ENCODE measurements at places on chromosomes 5 and 9.

GRCh38 chr5:17327048-17327625, 109.7 kb downstream of the BASP1 start:
- DNase-seq, result no peak

DNA sequence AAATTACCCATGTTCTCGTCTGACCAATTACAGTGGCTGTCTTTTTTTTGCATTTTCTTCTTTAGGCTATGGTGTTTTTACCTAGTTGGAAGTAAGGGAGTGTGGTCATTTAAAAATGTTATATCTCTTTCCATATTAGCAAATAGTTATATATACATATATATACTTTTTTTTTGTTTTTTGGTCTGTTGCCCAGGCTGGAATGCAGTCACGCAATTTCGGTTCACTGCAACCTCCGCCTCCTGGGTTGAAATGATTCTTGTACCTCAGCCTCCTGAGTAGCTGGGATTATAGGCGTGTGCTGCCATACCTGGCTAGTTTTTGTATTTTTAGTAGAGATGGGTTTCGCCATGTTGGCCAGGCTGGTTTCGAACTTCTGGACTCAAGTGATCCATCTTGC, 12.3 kb downstream of the MARCHF6 start:
- DNase-seq, result no peak

DNA sequence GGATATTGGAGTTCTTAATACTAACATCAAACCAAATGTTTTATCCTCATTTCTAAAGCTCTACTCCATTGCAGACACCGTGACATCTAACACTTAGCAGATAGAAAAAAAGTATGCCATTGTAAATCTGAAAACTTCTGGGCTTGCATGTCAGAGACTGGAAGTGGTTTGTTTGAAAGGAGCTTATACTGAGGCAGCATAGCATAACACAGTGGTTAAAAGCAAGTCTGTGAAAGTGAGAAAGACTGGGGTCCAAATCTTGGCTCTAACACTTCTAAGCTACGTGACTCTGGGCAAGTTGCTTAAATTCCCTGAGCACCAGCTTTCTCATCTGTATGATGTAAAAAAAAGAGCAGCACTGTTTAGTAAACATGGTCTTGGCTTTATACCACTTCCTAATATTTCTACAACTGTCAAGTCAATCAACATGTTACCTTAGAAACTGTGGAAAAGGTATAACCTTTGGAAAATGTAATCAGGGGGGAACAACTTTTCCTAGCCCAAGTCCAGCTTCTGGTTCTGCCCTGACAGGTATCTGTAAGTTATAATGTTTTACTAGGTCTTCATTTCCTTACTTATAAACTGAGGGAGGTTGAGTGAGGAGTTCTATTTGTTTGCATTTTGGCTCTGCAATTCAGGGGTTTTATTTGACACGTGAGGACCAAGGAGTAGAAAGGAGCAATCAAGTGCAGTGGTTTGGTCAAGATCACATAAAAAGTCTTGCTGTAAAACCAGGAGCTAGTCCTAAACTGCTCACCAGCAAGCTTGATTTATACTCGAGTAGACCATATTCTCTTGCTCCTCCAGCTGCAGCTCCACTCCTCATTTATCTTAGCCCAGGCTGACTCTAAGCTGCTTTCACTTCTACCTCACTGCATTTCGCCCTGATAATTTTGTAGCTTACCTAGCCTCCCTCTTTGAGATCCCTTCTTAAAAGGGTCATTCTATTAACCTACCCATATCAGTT, 541.0 kb downstream of the RAB3C start:
- DNase-seq, result no peak

DNA sequence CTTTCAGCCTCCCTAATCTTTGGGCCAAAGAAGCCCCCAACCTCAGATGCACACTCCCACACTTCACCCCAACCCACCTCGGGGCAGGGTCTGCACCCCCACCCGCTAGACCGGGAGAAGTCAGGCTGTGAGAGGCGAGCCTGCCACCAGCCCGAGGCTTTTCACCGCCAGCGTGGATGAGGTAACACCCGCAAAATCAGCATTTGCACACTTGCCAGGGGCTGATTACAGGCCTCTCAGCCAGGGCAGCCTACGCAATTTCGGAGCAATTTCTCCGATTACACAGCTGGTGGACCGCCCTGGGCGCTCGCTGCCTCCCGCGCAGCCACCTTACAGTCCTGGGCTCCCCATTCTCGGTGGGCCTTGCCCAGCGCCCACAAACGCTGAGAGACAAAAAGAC, 68.5 kb downstream of the FOXD1 start:
- no peak for DNase-seq

DNA sequence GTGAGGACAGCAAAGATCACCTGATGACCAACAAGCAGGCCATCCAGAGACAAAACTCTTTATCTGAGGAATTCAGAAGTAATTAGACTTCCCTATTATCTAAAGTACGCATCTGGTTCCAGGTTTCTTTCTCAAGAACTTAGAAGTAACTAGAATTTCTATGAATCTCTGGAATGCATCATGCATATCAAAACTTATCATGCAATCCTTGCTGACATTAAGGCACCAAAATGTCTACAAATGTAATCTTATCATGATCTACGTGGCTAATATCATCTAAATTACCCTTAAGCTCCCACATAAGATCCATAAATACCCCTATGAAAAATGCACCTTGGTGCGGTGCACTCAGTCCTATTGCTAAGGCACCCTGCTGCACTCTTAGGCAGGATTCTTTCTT, 488.1 kb upstream of the TLE4 start:
- no peak for DNase-seq

DNA sequence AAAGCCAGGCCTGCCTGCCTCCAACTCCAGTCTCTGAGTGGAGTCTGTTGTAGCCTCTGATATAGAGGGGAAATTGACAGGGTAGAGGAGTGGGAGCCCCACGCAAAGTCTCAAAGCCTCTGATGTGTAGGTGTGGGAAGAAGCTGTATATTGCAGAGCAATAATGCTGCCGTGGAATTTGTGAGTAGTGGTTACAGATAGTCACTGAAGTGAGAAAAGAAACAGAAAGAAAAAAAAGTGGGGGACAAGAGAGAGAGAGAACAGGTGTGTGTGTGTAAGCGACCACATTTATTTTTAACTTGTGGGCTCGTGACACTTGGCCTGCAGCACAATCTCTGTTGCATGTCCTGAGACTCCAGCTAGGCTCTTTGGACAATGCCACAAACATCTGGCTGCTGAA, 227.8 kb downstream of the NSG2 start:
- no peak for DNase-seq

DNA sequence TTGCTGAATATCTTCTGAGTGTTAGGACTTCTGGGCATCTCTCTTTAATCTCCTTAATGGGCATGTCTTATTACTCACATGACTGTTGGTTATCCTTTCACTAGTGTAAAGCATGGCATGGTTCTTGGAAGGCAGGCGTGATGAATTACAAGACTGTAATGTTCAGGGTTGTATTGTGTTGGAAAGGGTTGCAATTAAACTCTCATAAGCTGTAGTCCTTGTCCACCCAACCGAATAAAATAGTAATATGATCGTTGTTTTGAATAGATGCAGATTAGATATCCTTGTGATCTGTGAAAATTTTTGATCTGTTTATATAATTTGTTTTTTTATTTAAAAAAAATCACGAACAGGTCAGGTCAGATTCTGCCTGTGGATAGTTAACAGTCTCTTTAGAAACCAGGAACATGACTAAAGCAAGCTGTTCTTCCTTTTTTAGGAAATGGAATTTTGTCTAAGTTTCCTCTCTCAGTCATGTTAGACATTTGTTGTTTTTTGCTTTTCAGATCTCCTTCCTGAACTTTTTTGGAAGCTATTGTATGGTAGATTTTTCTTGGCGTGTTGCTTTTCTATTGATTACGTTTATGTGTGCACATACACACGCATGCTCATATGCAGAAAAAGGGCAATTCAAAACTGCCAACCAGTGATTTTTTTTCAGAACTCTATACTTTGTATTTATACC, 121.8 kb downstream of the ARHGEF28 start:
- DNase-seq, result no peak

- DNase-seq, result no peak
Measured at GRCh38 chr5:143812085-143812705, at the start of gene HMHB1. Gene HMHB1 (plus strand): TSS chr5:143812161.

DNA sequence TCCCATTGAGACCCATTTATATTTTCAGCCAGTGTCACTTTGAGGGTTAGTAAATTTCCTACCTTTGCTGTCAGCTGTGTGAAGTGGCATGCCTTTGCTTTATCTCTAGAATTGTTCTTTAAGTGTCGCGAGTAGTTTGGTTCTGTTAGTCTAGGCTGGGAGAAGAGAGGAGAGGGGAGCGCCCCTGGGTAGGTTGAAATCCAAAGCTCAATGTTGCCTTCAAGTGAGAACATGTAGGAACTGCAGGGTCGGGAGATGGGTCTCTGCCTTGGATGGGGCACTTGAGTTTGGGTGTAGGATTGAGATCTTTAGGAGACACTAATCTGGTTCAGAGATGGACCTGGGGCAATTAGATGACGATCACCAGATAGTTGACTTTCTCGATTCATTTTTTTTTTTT, 46.3 kb downstream of the STC2 start:
- DNase-seq, result no peak

DNA sequence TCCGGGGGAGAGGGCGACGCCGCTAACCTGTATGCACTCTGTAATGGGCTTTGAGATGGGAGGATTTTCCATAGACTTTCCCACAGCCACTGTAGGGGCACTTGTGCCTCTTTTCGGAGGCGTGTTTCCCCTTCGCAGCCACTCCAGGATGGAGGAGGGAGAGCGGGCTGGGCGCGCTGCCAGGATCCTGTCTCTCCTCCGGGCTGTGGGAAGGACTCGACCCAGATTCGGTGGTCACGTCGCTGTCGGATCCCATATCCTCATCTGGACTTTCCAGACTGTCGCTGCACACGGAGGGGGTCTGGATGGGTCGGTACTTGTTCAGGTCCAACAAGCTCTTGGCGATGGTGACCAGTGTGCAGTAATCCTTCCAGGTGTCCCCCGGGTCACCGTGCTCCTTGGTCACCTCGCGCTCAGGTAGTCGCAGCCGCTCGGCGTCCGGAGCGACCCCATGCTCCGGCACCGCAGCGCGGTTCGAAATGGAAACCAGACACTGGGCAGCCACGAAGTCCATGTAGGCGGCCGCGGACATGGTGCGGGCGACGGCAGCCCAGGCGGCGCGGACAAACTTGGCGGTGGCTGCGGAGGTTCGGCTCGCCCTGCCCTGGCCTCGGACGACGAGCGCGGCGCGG, 1.5 kb downstream of the KLF9 start:
- DNase-seq, result no peak

GRCh38 chr9:82720515-82720914, 342.4 kb downstream of the RASEF start:
- no peak for DNase-seq

- DNase-seq, result no peak
Measured at GRCh38 chr9:15975101-15975778, 422.4 kb downstream of the CCDC171 start.

DNA sequence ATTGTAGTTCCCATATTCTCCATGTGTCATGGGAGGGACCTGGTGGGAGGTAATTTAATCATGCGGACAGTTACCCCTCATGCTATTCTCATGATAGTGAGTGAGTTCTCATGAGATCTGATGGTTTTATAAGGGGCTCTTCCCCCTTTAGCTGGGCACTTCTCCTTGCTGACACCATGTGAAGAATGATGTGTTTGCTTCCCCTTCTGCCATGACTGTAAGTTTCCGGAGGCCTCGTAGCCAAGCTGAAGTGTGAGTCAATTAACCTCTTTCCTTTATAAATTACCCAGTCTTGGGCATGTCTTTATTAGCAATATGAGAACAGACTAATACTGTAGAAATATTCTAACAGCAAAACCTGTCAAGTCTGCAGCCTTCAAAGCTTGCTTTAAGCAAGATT, 293.2 kb downstream of the CTNND2 start:
- no peak for DNase-seq

DNA sequence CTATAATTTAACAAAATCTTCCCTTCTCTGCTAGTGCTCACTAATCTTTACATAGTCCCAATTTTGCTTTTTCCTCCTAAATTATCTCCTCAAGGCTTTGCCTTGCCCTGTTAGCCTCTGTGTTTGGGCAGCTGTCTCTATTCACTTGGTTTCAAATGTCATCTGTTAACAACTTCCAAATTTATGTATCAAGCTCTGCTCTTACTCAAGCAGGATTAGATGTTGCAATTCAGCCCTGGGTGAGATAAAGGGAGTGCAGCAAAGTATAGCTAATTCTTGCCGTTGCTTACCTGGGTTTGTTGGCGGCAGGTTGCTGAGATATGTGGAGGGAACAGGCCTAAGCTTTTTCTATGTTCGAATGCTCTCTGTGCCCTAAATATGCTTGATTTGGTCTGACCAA, 483.8 kb downstream of the DMAC1 start:
- no peak for DNase-seq

DNA sequence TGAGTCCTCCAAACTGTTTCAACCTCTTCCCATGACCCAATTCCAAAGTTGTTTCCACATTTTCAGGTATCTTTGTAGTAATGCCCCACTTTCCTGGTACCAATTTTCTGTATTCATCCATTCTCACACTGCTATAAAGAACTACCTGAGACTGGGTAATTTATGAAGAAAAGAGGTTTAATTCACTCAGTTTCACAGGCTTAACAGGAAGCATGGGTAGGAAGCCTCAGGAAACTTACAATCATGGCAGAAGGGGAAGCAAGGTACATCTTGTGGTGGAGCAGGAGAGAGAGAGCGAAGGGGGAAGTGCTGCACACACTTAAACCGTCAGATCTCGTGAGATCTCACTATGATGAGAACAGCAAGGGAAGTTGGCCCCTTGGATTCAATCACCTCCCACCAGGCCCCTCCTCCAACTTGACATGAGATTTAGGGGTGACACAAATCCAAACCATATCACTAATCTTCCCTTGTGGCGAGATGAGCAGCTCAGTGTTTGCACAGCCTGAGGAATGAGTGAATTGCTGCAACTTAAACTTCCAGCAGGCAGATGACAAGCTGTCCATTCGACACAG, 42.9 kb downstream of the TRIP13 start:
- DNase-seq, result no peak

- no peak for DNase-seq
Measured at GRCh38 chr9:112550531-112550930, 63.9 kb downstream of the KIAA1958 start.

- no peak for DNase-seq
Measured at GRCh38 chr5:96317945-96318344, 115.1 kb downstream of the PCSK1 start.

- DNase-seq, result no peak
Measured at GRCh38 chr5:174400461-174400860, 323.9 kb upstream of the MSX2 start.

DNA sequence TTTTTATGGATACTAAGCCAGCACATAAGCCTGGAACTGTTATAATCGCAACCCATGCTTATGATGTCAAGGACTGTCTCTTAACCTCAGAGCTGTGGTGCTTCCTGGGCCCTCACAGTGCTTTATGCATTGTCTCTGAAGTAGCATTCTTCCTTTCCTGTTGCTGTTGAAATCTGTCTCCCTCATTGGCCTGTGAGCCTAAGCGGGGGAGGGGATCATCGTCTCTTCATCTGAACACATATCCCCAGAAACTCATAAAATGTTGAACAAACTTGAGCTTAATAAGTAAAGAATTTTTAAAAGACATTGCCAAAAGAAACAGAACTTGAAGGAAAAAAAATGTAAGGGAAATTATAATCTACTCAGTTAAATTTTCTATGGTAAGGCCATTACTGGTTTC, 80.3 kb downstream of the SGCD start:
- no peak for DNase-seq

Data from stimulated activated CD8-positive, alpha-beta memory T cell treated with anti-CD3 and anti-CD28 coated beads, Interleukin-15, amount 100 ng/mL, for 48 hours (primary cell).